ENCODE measurements at places on chromosomes 5 and 9.

DNA sequence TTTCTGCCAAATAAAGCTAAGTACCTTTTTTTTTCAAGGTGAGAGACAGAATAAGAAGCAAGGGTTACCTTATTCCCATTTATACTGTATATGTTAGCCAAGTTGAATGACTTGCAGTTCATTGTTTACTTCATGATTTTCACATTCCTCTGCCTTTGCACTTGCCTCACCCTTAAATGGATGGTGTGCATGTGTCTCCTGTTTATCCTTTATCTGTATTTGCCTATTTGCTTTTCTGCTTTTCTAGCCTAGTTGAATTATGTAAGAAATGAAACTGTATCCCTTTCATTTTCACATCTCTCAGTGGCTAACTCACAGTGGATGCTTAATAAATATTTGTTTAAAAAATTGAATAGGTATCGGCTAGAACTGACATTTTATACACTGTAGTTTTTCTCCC, 200.8 kb upstream of the ST8SIA4 start:
- no peak for DNase-seq

GRCh38 chr9:9216934-9217333, 1395.9 kb downstream of the PTPRD start:
- no peak for DNase-seq

- DNase-seq = no peak
Measured at GRCh38 chr5:151881621-151882225, 42.9 kb downstream of the GLRA1 start.

DNA sequence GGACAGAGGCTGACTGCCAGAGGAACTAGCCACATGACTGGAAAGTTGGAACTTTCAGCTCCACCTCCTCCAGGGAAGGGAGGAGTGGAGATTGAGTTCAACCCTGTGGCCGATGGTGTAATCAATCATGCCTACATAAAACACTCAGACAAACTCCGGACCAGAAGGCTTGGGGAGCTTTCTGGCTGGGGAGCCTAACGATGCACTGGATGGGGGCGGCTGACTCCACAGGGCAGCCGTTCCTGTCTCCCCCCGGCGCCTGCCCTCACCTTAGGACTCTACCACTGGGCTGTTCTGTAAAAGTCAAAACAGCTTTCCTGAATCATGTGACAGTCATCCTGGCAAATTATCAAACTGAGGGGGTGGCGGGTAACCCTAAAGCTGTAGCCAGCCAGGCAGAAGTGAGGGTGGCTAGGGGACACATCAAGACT, 58.0 kb downstream of the GOLM1 start:
- DNase-seq = no peak

DNA sequence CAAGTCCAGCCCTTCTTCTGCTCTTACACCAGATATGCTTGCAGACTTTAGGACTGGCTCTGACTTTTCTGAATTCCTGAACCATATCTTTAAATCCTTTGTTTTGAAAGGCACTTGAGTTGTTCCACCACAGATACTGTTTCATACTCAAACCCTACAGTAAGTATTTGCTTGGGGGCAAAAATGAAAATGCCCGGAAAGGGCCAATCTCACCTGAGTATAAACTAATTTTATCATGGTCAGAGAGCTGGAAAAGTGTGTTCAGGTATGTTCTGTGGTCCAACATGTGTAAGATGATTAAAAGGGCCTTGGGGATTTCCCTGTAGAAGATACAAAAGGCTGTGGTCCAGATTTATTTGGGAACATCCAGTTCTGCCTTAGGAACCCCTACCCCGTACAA, 225.2 kb downstream of the MAN2A1 start:
- no peak for DNase-seq

DNA sequence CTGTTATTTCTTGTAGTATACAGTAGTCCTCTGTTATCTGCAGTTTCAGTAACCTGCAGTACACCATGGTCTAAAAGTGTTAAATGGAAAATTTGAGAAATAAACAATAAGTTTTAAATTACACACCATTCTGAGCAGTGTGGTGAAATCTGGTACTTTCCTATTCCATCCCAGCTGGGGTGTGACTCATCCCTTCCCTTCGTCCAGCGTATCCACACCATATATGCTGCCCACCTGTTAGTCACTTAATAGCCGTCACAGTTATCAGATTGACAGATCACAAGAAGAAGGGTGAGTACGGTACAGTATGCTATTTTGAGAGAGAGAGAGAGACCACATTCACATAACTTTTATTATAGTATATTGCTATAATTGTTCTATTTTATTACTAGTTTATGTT, 28.9 kb downstream of the FAM151B start:
- DNase-seq = no peak

DNA sequence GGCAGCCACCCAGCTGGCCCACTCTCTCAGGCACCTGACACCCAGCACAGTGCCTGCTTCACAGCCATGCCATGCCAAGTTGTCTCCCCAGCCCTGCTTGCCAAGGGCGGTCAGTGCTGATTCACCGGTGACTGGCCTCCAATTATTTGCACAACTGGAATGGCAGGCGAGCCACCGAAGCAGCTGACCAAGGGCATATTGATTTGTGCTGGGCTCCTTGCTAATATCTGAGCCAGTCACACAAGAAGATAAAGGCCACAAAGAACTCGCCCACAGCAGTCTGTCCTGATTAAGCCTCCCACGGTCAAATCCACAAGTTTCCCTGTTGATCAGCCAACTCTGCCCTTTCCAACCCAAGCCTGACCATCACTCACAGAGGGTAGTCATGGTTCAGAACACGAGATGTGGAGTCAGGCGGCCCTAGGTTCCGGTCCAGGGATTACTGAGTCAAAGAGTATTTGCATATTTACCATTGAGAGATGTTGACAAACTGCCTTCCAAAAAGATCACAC, 6.4 kb upstream of the EEIG1 start:
- DNase-seq = no peak

Measured in Kasumi-1 (cell line).